ENCODE measurements at places on chromosomes 2 and 18. TPM values are rescaled to one million over a fixed set of nuclear protein-coding genes. Genes with fewer than 3 reads are reported as not detected.

- peaks cover 18% of the 10 kb centered on the region for H3K4me1 ChIP-seq
- no peaks in the 10 kb centered on the region for H3K27me3 ChIP-seq
- no peak overlapping the region for H3K4me3 ChIP-seq
These were observed 658.0 kb upstream of the CDH2 start for GRCh38 chr18:28834889-28835288.

DNA sequence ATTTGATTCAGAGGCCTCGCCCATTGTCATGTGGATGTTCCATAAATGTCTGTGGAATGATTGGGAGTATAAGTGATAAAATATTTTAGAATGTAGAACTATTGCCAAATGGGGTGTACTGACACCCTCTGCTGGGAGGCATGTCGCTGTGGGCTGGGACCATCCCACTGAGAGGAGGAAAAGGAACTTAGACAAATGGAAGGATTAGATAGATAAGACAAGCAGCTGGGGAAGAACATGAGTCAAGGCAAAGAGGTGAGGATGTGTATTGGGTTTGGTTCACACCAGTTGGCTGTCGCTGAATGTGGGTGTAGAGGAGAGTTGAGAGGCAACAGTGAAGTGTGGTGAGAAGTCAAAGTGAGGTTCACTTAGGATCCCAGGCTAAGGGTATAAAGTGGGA is 4.0 kb downstream of the C2orf74 start:
- H3K27me3 ChIP-seq = no peaks in the 10 kb centered on the region
- DNase-seq = no peak
- no peak overlapping the region for H3K4me3 ChIP-seq
- H3K36me3 ChIP-seq = peaks cover 18% of the 10 kb centered on the region
- no peaks in the 10 kb centered on the region for H3K4me1 ChIP-seq
- H3K27ac ChIP-seq = no peak overlapping the region

Gene FN1
- total RNA-seq = 133 TPM

DNA sequence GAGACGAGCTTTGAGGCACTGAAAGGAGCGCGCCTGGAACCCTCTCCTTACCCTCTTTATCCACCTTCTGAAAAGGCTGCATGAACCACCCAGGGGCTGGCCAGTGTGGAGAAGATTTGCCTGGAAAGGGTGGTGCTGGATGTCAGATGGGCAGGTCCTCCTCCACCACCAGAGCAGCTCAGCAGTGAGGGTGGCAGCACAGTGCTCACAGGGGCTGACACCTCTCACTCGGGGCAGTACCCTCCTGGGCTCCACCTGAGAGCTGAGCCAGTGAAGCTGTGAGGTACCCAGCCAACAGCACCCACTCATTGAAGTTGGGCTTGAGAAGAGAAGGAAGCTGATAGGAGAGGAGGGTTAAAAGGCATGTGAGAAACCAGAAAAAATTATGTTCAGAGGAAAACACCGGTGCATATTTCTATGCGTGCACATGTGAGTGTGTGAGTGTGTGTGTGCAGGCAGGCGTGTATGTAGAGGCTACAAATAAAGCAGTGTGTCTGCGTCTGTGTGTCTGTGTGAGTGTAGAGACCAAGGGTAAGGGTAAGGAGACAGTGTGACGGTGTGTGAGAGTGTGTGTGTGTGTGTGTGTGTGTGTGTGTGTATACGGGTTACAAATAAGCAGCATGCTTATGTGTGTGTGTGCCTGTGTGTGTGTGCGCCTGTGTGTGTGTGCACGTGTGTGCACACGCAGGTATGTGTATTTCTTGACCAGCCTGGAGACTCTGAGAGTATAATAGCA is 40.7 kb downstream of the TEX44 start:
- no peaks in the 10 kb centered on the region for H3K27me3 ChIP-seq
- no peak overlapping the region for H3K4me3 ChIP-seq
- DNase-seq = no peak
- H3K36me3 ChIP-seq = peaks cover 9% of the 10 kb centered on the region
- H3K4me1 ChIP-seq = no peaks in the 10 kb centered on the region
- H3K27ac ChIP-seq = no peak overlapping the region

- no peak overlapping the region for H3K27ac ChIP-seq
- peaks cover 25% of the 10 kb centered on the region for H3K4me1 ChIP-seq
- no peaks in the 10 kb centered on the region for H3K27me3 ChIP-seq
- H3K36me3 ChIP-seq = no peaks in the 10 kb centered on the region
These were observed 50.6 kb upstream of the NEMP2 start for GRCh38 chr2:190584980-190585661.

DNA sequence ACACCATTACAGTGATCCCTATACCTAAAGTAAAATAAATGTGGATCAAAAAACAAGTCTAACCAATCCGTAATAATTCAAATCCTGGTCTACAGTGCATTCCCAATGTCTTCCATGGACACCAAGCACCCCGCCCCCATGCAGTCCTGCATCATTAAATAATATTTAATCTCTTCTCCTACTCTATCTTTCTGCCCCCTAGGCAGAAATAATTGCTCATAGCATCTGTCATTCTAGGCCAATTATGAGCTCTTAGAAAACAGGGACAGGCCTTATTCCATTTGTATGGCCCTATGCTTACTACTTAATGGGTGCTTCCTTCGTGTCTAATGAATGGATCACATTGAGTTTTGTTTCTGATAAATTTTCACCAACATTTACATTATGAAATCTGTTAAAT is 66.4 kb downstream of the PAX3 start:
- no peak for DNase-seq
- H3K27ac ChIP-seq = no peak overlapping the region
- H3K4me3 ChIP-seq = no peak overlapping the region
- peaks cover 4% of the 10 kb centered on the region for H3K36me3 ChIP-seq

Gene TCF7L1
- 2.9 TPM for total RNA-seq

DNA sequence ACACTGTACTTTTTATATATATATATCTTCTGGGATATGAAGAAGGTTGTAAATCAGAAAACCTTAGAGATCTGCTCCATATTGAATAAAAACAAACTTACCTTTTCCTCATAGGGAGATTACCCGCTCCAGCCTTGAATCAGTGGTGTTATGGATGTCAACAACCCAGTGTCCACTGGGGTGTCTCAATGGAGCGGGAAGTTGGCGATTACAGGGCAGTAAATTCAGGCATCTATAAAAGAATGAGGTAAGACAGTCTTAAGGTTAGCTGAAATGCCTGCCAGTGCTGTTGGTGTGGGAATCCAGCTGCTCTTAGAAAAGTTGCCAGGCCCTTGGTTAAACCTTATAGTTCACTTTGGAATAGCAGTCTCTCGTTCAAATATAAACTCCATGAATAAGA is 102.3 kb downstream of the R3HDM1 start:
- no peaks in the 10 kb centered on the region for H3K4me1 ChIP-seq
- no peak overlapping the region for H3K27ac ChIP-seq
- no peak overlapping the region for H3K4me3 ChIP-seq
- no peaks in the 10 kb centered on the region for H3K27me3 ChIP-seq

- no peaks in the 10 kb centered on the region for H3K36me3 ChIP-seq
- peaks cover 22% of the 10 kb centered on the region for H3K4me1 ChIP-seq
- DNase-seq = peak; percentile 49
- H3K27me3 ChIP-seq = no peaks in the 10 kb centered on the region
These were observed 230.8 kb downstream of the SRBD1 start for GRCh38 chr2:45380131-45380836.

GRCh38 chr18:37667836-37668235 is 102.2 kb upstream of the CELF4 start:
- H3K27me3 ChIP-seq = no peaks in the 10 kb centered on the region
- peaks cover 11% of the 10 kb centered on the region for H3K4me1 ChIP-seq
- H3K27ac ChIP-seq = no peak overlapping the region
- H3K4me3 ChIP-seq = no peak overlapping the region

Gene L3MBTL4
- total RNA-seq = 2.4 TPM

Gene TBR1
- total RNA-seq = 0.07 TPM

DNA sequence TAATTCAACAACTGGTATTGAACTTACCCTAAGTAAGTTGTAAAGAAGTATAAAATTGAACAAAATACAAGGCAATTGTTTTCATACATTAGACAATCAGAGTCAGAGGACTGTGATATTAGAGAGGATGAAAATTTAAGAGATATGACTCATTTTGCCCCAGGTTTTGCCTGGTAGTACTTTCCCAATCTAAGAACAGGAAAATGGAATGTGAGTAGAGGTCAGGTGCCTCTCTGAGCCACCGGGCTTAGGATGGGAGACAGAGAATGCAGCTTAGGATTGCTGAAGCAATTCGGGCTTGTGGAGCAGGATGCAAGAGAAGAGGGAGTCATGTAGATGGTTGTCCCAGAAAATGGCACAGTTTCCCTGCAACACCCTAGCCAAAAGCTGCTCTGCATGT is 219.7 kb upstream of the CHST9 start:
- no peak for DNase-seq
- H3K27me3 ChIP-seq = no peaks in the 10 kb centered on the region
- no peak overlapping the region for H3K27ac ChIP-seq
- peaks cover 6% of the 10 kb centered on the region for H3K4me1 ChIP-seq
- no peaks in the 10 kb centered on the region for H3K36me3 ChIP-seq
- no peak overlapping the region for H3K4me3 ChIP-seq

DNA sequence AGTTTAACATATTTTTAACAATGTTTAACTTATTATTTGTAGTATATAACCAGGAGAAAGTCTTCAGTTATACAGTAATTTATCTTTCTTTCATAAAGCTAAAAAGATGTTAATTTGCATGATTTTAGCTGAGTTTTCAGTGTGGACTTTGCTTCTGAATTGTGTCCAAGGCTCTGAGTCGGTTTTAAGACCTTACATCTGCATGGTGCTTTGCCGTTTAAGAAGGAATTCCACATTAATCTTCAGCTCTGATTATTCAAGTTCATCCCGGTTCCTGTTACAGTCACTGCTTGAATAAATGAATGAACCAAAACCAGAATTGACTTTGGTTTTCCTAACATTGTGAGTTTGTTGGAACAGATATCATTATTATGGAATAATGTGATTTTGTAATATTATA is 419.7 kb upstream of the RGPD4 start:
- no peaks in the 10 kb centered on the region for H3K36me3 ChIP-seq
- no peak for DNase-seq
- no peaks in the 10 kb centered on the region for H3K4me1 ChIP-seq
- no peaks in the 10 kb centered on the region for H3K27me3 ChIP-seq

DNA sequence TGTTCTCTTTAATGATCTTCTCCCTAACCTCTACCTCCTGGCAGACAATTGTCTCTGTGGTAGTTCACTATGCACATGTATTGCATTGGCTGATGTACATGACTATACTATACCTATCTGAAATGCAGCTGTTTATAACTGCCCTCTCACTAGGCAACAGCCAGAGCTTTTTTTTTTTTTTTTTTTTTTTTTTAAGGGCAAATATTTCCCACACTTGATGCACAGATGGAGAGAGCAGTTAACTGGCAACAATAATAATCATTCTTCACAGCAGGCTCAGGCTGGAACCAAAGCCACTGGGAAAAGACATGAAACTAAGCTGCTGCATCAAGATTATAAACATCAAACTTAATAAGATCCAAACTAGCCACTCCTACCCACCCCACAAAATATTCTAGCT is 707.7 kb downstream of the LRP1B start:
- no peak overlapping the region for H3K27ac ChIP-seq
- H3K36me3 ChIP-seq = no peaks in the 10 kb centered on the region
- no peaks in the 10 kb centered on the region for H3K4me1 ChIP-seq

DNA sequence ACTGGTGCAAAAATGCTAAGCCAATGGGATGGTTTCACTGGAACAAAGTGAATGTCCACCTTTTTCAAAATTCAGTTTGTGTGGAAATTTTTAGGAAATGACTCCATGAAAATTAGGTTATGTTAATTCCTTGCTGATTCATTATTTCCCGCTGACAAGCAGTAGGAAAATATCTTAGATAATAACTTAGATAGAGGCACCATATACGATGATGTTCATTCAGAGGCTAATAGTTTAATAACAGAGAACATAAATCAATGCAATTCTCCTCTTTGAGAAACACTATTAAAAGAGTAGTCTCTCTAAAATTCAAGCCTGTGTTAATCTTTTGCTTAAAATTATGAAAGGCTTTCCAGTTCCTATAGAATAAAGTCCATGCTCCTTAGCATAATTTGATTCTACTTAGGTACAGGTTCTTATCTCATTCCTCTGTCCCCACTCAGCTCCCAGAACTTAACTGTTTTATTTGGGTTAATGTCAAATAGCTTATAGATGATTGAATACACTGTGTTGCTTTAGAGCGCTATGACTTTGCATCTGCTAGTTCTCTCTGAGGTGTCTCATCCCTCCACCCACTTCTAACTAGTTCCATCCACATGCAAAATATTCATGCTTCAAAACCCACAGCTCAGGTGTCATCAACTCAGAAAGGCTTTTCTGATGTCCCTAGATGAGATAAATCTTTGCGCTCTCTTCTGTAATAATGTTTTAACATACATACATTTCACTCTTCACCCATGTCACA is 503.6 kb downstream of the ERBB4 start:
- H3K36me3 ChIP-seq = no peaks in the 10 kb centered on the region
- no peak for DNase-seq
- H3K27me3 ChIP-seq = no peaks in the 10 kb centered on the region
- H3K4me1 ChIP-seq = no peaks in the 10 kb centered on the region

DNA sequence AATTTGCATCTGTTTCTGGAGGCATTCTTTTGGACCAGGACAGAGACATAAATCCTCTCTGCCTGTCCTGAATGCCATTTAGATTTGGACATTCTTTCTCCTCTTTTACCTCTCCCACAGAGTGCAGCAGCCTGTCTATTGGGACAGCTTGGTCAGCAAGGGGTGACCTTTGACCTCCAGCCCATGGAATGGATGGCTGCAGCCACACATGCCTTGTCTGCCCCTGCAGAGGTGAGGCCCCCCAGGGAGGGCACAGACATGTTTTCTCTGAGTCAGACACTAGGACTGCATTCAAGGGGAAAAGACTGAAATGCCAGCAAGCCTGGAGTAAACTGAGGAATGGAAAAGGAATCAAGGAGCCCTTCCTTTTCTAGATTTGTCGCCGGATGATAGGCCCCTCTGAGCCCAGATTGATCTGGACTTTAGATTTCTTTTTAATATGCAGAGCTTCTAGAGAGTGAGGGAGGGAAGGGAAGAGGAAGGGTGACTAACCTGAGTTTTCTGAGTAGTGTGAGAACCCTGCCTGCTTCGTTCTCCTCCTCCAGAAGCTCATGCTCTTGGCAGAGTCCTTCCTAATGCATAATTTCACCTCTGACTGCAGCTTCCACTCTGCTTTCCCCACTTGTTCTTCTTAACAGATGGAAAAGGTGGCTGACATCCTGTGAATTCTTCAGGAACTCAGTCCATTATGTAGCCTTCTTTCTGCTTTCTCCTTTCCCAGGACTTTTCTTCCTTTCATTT is 16.1 kb upstream of the TTLL4 start:
- DNase-seq = no peak
- H3K27me3 ChIP-seq = no peaks in the 10 kb centered on the region
- H3K27ac ChIP-seq = no peak overlapping the region
- H3K4me1 ChIP-seq = no peaks in the 10 kb centered on the region
- H3K4me3 ChIP-seq = no peak overlapping the region

DNA sequence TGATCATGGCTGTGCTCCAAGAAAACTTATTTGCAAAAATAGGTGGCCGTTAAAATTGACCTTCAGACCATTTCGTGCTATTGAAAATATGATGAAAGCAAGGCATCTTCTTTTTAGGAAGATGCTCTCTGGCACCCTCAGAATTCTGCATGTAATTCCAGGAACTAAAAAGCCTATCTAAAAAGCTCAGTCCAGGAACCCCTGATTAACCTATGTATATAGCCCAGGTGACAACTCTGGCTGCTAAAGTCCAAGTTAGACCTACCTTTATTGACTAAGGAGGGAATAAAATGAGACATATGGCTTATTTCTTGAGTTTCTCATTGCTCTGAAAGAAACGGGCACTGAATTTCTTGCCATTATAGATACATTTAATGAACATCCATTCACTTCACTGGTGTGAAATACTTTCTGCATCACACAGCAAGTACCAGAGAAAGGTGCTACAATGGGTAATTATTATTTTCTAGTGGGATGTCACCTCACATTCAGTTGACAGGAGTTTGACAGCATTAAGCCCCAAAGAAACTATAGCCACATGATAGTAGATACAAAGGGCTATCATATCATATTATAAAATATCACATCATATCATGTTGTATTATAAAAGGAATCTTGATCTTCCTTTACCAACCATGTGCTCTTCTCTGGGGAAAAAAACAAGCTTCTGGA is 83.8 kb downstream of the EPHA4 start:
- H3K4me3 ChIP-seq = no peak overlapping the region
- DNase-seq = no peak
- H3K36me3 ChIP-seq = no peaks in the 10 kb centered on the region

Measured in Calu3 (cell line).